ENCODE measurements at places on chromosomes 6 and 20. TPM values are rescaled to one million over a fixed set of nuclear protein-coding genes. Genes with fewer than 3 reads are reported as not detected.

The SEMG1 gene
- not detected for total RNA-seq

The ADGRG6 gene
- 29.9 TPM for total RNA-seq

The TFAP2D gene
- total RNA-seq, result not detected

The AAR2 gene
- total RNA-seq, result 16.9 TPM

The CTCFL gene
- not detected for total RNA-seq

The PCSK2 gene
- not detected for total RNA-seq

The RAET1G gene
- 1.8 TPM for total RNA-seq
